ENCODE measurements at places on chromosomes 12 and 14.

DNA sequence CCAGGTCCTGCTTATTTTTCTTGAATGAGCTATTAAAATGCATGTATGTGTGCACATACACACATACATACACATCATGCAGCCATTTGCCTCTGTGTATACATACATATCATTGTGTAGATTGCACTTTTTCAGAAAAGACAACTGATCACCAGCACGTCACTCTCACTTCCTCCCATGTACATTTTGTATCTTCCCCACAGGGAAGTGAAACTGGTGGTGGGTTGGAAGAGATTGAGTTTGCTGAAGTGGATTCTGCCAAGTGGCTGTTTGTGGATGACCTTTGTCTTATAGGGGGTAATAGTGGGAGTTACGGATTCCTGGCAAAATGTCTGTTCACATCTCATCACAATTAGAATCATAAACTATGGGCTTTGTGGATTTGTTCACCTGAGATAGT lies 448.6 kb downstream of the RAD51B start:
- DNase-seq: no peak

DNA sequence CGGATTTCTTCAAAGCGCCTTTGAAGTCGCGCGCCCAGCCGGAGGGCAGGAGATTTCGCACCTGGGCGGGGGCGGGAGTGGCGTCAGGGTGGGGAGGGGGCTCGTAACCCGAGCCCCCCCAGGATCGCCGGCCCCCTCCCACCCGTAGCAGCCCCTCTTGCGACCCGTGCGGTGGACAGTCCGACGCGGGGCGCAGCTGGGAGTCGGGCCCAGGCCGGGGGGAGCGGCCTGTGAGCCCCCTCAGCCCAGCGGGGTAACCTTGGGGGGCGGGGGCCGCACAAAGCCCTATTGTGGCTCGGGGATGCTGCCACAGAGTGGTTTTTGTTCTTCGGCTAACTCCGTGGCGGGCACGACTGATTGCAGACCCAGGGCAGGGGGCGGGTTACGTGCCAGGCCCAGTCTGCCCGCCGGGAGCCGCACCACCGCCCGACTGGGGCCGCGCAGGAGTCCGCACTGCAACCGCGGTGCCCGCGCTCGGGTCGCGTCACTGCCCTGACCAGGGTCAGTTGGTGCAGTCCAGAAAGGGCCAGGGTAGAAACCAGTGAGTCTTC lies 4.2 kb upstream of the AAAS start:
- DNase-seq: no peak

GRCh38 chr12:92949466-92949865 lies 20.4 kb upstream of the EEA1 start:
- no peak for DNase-seq

DNA sequence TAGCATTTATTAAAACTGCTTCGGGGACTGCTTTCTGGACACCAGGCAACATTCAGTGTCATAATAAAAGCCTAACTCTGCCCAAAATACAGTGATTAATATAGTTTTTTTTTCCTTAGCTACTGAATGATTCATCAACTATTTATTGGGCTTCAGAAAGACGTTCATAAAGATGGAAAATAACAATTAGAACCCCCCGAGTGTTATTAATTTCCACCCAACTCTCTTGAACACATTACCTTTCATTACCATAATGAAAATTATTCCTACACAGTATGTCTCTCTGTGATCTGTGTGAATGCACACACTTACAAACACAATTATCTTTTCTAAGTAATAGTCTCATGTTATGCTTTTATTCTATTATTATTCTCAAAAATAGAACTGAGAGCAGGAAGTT lies 473.0 kb downstream of the ADAMTS20 start:
- no peak for DNase-seq

GRCh38 chr14:90726656-90727055 lies 89.6 kb downstream of the TTC7B start:
- no peak for DNase-seq

GRCh38 chr12:98581101-98581500 lies 12.4 kb upstream of the SLC25A3 start:
- DNase-seq: no peak

- DNase-seq: no peak
These were observed 6.5 kb upstream of the ACACB start for GRCh38 chr12:109109746-109110350.

GRCh38 chr12:44157359-44157758 lies 321.5 kb downstream of the TMEM117 start:
- no peak for DNase-seq

- DNase-seq: peak; percentile 3
These were observed 53.9 kb upstream of the DCD start for GRCh38 chr12:54701940-54702592.

DNA sequence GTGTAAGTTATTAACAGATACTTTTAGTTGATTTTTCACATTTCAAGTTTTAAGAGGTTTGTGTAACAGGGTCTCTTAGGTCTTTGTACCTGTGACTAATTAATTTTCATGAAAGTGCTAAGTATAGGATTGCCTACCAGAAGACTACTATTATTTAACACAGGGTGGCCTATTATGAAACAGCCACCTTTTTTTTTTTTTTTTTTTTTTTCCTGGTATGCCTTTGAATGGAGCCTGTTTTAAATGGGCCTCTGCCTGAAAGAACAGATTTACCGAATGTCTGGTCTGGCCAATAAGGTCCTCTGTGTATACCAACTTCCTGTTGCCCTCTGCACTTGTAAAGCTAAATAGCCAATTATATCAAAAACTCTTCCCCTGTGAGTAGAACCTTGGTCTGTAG lies 62.5 kb downstream of the SLC38A6 start:
- no peak for DNase-seq

DNA sequence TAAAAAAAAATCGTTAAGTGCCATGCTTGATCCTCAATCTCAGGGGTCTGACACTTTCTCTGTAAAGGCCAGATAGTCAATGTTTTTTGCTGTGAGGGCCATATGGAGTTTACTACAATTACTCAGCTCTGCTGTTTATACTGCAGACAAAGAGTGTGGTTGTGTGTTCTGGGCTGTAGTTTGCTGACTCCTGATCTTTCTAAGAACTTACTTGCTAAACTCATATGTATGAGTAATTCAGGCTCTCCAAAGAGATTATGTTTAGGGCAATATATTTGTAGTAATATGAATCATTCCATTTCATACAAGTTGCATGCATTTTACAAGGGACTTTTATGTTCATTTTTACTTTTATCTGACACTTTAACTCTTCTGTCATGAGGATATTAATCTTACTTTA lies 188.2 kb downstream of the TMTC2 start:
- DNase-seq: no peak

- no peak for DNase-seq
These were observed 142.5 kb downstream of the PIWIL1 start for GRCh38 chr12:130480231-130480630.
